ENCODE measurements at places on chromosomes 3 and 15. TPM values are rescaled to one million over a fixed set of nuclear protein-coding genes. Genes with fewer than 3 reads are reported as not detected.

The GRK7 gene
- not detected for total RNA-seq

The ILDR1 gene
- total RNA-seq = not detected

The SLC22A14 gene
- total RNA-seq = not detected

The CEMIP gene
- 1.2 TPM for total RNA-seq

The IL17RE gene
- 11.9 TPM for total RNA-seq

The DENND4A gene
- total RNA-seq = 25.6 TPM

The PRTG gene
- total RNA-seq = 0.41 TPM

The FAM98B gene
- total RNA-seq = 8.0 TPM

The CHL1 gene
- 7.5 TPM for total RNA-seq

The FETUB gene
- not detected for total RNA-seq

The SOX14 gene
- not detected for total RNA-seq

The GDPGP1 gene
- total RNA-seq = 23.4 TPM

The RTP4 gene
- total RNA-seq = not detected

The TNIK gene
- total RNA-seq = 21.7 TPM

The TPRG1 gene
- 7.4 TPM for total RNA-seq

The GRM7 gene
- 3.9 TPM for total RNA-seq

The RGMA gene
- 55.7 TPM for total RNA-seq

The MOBP gene
- total RNA-seq = not detected

The TMEM202 gene
- total RNA-seq = not detected

The TTLL13 gene
- not detected for total RNA-seq

The ACAP2 gene
- 56.7 TPM for total RNA-seq

The THSD4 gene
- total RNA-seq = 71.2 TPM

The TRH gene
- not detected for total RNA-seq

The SI gene
- total RNA-seq = not detected

The FSIP1 gene
- 0.21 TPM for total RNA-seq

The PP2D1 gene
- not detected for total RNA-seq

The CASR gene
- not detected for total RNA-seq

The GNAT1 gene
- not detected for total RNA-seq

The FBXO40 gene
- total RNA-seq = not detected

The CORO2B gene
- 8.5 TPM for total RNA-seq

The SLC35G2 gene
- 6.9 TPM for total RNA-seq

The TXNRD3 gene
- total RNA-seq = 8.3 TPM

The PLA2G4D gene
- total RNA-seq = not detected

The SPRED1 gene
- 49.5 TPM for total RNA-seq

The TM6SF1 gene
- total RNA-seq = 11.0 TPM

The CMTM8 gene
- 2.8 TPM for total RNA-seq

The ITIH1 gene
- not detected for total RNA-seq

The ZBTB20 gene
- total RNA-seq = 112 TPM

All from thoracic aorta (tissue), 2 donors.